ENCODE measurements at places on chromosomes 3 and 15.

DNA sequence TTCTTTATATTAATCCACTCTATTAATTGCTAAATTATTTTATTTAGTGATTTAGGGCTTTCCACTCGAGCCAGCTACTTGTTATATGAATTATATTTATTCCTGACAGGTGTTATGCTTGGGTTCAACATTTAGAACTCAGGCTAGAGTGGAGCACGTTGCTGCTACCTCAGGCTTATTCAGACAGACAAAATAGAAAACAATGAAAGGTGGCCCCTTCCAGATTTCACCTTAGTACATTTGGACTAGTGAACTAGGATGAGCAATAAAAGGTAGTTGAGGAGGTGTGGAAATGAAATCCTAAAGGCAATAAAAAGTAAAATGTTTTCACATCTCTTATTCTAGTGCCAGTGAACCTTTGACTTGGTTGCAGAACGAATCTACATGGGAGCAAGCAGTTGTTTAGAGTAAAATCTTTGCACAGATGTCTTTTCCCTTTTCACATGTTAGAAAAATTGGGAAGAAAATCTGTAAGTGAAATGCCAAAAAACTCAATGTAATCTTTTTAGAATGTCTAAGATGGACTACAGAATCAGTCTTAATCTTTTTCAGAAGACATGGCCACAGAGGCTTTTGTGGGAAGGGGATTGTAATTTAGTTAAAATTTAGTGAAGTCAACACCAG lies 63.8 kb downstream of the AKAP13 start:
- no peak for DNase-seq

GRCh38 chr15:93088981-93089726 lies at the start of gene RGMA:
RGMA (minus strand) TSS chr15:93089211; CDS start chr15:93088932, 279 bp downstream.
- DNase-seq = no peak

DNA sequence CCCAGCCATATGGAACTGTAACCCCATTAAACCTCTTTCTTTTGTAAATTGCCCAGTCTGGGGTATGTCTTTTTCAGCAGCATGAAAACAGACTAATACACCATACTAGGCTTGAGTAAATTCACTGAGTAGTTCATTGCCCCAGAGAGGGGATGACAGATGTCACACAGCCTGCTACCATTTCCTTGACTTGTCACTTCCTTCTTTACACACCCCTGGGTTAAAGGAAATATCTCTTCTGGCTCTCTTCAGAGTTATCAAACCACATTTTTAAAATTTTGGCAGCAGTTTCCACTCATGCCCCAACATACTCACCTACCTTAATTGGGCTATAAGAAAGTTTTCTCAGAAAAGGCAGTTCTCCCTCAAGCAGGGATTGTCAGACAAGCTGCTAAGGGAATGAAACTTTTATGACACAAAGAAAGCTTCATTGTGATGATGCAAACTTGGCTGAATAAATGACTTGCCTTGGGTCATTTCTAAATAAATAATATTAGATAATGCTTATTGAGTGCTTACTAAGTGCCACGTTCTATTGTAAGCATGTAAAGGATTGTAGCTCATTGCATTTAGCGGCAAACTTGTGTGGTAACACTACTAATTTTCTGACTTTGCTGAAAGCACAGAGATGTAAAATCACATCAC lies 68.0 kb upstream of the RBMS3 start:
- no peak for DNase-seq

- DNase-seq = no peak
Observed at GRCh38 chr3:127106456-127106855, 86.5 kb upstream of the PRR23E start.

- DNase-seq = no peak
Observed at GRCh38 chr15:23073890-23074646, 34.7 kb upstream of the TUBGCP5 start.

DNA sequence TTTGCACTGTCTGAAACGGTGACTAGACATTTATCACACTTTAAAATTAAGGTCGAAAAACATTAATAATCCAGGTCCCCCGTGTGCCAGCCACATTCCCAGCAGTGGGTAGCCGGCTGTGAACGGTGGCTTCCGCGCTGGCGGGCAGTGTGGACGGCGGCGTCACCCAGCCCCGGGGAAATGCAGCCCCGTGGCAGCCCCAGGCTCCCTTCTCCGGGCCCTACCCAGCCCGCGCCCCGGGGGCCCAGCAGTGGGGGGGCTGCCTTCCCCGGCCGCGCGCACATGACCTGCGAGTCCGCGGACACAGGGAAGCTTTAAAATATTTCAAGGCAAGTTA lies 25.3 kb downstream of the GABRA5 start:
- no peak for DNase-seq

All from stimulated activated CD8-positive, alpha-beta memory T cell treated with anti-CD3 and anti-CD28 coated beads, Interleukin-7, amount 100 ng/mL, for 1 hour (primary cell).